ENCODE measurements at places on chromosomes 5 and 9.

DNA sequence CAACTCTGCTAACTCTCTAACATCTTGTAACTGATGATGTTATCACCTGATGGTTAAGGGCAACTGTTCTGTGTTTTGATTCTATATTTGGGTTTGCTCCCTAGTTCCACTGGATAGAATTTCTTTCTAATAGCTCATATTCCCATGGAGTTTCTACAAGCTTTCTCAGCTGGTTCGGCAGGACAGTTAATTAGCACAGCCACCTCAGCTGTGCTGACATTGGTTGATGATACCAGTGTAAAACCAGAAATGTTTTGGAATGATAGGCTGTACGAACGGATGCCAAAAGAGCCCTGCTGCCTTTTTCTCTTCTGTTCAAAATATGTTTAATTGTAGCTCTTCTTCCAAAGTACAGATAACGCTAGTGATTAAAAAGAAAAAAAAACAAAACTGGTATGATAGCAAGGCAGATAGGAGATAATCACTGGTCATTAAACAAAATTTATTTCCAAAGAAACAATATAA, 440.5 kb upstream of the ZNF608 start:
- no peak for DNase-seq

DNA sequence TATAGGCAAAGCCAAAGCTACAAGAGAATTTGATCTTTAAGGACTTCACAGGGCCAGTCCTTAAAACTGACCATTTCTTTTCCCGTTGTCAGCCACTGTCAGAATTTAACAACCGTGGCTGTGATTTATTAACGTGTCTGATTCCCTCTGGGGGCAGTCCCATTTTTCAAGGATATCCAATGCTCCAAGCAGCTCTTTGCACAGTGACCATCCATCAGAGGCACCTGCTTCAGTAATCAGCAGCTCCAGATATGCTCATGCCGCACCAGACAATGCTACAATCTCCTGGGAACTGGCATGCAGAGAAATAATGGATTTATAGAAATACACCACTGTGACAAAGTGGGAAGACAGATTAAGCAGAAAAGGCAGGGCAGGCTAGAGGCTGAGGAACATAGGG, 163.3 kb upstream of the PPP1R2B start:
- DNase-seq, result no peak

- no peak for DNase-seq
Measured at GRCh38 chr5:157961176-157961575, 102.2 kb upstream of the CLINT1 start.

GRCh38 chr5:175713930-175714329, 56.1 kb downstream of the HRH2 start:
- DNase-seq, result no peak

GRCh38 chr5:145936401-145937131, at the start of gene SH3RF2:
SH3RF2 (plus strand) TSS chr5:145936578; CDS start chr5:145937929, 1,351 bp downstream.
- DNase-seq, result no peak

DNA sequence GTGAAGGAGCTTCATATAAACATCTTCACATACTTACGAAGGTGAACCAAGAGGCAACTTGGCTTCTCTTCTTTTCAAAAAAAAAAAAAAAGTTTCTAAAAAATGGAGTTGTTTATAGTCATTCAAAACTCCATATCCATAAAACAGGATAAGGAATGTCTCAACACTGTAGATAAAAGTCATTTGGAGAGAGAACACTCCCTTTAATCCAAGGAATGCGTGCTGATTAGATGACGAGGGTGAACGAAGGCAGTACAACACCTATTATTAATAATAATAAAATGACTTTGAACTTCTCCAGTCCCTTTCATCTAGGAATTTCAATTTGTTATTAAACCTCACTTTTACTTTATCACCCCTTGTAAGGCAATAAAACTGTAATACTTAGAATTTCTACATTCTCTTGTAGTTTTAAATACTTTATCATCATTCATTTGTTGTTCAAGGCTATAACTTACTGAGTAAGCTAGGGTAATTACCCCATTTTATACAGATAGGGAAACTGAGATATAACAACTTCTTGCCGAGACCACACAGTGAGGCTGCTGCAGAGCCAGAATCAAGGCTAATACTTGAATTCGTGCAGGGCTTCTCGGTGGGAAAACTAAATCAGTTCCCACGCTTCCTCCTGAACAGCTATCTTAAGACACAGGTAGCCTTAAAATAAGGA, 377.1 kb downstream of the EFNA5 start:
- DNase-seq, result no peak

GRCh38 chr9:38274800-38275199, 117.7 kb upstream of the ALDH1B1 start:
- no peak for DNase-seq

Measured in HS-5 (cell line).